ENCODE measurements at places on chromosomes 7 and 10.

DNA sequence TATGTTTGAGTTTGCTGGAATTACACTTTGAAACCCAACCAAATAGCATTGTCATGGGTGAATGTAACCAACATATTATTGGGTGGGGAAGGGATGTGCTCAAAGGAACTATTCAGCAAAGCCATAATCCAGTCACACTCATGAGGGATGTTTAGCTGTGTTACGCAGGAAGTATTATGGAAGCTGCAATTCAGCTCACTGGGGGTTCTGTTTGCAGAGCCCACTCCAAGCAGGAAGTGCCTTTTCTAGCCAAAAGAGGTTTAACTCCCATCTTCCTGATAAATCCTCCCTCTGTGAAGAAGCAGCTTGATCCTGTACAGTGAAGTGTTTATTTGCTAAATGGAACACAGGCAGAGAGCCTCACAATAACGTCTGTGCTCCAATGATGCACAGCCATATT lies 172.5 kb downstream of the GLI3 start:
- no peak for DNase-seq

GRCh38 chr10:6013413-6014192 lies 36.3 kb upstream of the IL15RA start:
- DNase-seq: no peak

GRCh38 chr10:50152792-50153272 lies 85.1 kb downstream of the WASHC2A start:
- no peak for DNase-seq

DNA sequence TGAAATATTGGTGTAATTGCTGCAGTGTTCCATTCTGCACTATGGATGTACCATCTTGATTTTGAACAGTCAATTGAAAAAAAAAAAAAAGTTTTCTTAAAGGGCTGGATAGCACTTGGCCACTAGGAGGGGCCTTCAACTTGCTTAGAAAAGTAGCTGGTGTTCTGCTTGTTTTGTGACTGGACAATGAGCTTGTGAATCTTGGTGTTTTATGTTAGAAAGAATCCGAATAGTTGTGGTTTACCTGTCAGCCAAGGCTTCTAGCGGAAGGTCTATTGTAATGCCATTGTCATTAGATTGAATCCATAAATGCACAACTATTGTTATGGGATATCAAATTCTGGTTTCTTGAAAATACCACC lies 77.1 kb downstream of the BMPER start:
- no peak for DNase-seq
